ENCODE measurements at places on chromosomes 2 and 18. TPM values are rescaled to one million over a fixed set of nuclear protein-coding genes. Genes with fewer than 3 reads are reported as not detected.

The NAT8 gene
- not detected for polyA plus RNA-seq

The COPS7B gene
- polyA plus RNA-seq: 9.5 TPM

The IL36G gene
- polyA plus RNA-seq: not detected

The MDH1B gene
- polyA plus RNA-seq: not detected

The NPHP1 gene
- 0.51 TPM for polyA plus RNA-seq

The HJURP gene
- polyA plus RNA-seq: 0.03 TPM

The REG1B gene
- polyA plus RNA-seq: not detected

The LBX2 gene
- polyA plus RNA-seq: 1.2 TPM

The RGPD4 gene
- polyA plus RNA-seq: not detected

The POTEI gene
- polyA plus RNA-seq: not detected

The TUBA3E gene
- polyA plus RNA-seq: not detected

The EFR3B gene
- polyA plus RNA-seq: not detected
